ENCODE measurements at places on chromosomes 11 and 22.

GRCh38 chr11:91158297-91158696, 935.4 kb upstream of the CHORDC1 start:
- DNase-seq: no peak

DNA sequence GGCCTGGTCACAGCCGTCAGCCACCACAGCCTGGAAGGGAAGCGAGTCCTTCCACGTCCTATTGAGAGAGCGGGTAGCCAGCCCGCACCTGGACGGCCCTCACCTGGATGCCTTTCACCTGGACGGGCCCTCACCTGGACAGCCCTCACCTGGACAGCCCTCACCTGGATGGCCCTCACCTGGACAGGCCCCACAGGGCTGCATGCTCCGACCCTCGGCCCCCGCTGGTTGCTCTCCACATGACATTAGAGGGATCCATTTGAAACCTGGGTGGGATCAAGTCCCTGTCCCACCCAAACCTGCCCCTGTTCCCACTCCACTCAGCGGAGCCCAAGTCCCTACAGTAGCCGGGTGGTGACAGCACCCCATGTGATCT, 3.7 kb downstream of the C1QTNF6 start:
- DNase-seq: no peak

DNA sequence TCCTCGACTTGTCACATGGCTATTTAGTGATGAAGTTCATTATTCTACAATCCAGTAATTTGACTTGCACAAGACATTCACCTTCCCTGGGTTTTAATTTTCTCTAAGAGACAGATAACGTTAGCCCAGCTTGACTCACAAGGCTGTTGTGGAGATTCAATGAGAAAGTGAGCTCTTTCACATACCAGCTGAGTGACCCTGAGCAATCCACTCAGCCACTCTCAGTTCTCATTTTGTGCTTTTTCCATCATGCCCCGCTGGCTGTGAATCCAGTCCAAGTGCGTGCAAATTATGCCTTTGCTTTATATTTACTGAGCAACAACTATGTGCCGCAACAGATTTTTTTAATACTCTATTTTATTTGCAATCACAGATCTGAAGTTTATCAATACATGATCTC, 176.5 kb downstream of the LARGE1 start:
- no peak for DNase-seq

DNA sequence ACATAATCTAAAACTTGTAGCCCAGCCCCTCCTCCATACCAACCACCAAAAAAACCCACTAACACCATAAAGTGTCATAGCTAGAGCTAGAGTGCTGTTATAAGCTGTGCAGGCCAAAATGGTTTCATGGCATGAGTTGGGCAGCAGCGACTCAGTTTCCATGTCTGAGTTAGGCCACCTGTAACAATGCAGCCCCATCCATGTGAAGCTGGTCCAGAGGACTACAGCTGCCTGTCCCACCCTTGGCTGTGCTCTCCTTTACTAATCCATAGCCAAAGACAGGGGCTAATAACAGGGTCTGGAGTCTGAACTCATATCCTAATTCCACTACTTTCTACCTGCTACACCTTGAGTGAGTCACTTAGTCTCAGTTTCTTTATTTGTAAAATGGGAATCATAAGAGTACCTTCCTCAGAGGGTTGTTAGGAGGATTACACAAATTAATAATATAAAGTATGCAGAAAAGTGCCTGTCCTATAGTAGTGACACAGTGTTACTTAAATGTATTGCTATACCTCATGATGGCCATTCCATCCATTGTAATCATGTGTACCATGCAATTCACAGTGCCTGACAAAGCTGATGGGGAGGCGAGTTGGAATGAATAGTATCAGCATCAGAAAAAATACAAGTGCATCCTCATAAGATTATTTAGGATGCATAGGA, 20.6 kb downstream of the KCNQ1OT1 start:
- DNase-seq: no peak

GRCh38 chr11:78941226-78941851, 366.7 kb upstream of the NARS2 start:
- DNase-seq: no peak
